Pons (tissue), 1 donor: ENCODE measurements at places on chromosomes 4 and X.

- no peak for DNase-seq
Measured at GRCh38 chr4:172344308-172344938, 531.2 kb downstream of the GALNTL6 start.

- no peak for DNase-seq
Measured at GRCh38 chr4:94695384-94695783, 62.4 kb upstream of the BMPR1B start.

DNA sequence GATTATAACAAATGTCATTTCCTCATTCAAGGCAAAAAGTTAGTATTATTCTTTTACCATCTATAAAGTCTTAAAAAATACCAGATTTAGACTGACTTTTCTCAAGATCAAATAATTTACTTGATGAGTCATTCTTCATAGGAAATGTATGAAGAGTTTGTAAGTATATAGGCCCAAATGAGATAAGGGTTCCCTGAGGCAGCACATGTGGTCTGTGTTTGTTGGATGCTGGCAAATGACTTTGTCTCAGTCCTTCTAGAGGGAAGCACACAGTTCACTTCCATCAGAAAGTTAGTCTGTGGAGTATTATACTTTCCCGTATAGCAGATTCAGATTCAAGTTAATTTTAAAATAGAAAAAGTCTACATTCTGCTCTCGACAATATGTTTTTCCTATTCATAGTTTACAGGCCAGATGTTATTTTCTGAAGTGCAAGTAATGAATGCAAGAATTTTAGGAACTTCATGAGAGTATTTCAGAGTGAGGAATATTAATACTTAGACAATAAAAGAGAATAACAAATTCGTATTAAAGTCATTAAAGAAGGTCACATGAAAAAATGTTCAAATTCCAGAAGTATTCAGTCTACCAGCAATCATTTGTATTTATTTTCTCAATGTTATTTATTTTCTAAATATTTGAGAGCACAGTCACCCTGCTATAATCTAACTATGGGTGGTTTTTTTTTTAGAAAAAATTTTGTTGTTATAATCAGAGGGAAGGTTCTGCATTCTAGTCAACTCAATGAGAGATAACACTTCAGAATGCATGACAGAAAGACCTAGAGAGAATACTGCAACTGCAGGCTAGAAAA lies 601.8 kb upstream of the ZFP42 start:
- no peak for DNase-seq

DNA sequence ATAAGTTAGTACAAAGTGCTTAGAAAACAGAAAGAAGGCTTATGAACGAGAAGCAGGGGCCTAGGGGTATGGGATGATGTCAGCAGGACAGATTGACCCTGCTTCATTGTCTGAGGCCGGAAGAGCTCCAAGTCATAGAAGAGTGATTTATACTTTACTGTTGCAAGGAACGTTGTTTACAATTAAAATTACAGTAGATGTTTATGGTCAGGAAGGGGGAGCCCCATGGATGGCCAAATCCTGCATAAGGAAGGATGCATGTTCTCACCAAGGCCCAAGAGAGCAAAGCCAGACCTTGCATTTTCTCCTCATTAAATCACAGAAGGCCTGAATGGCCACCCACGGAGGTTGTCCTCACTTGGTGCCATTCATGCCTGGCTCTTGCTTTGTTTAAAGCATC lies 115.3 kb downstream of the LDB2 start:
- no peak for DNase-seq
